ENCODE measurements at places on chromosomes 7 and 10.

DNA sequence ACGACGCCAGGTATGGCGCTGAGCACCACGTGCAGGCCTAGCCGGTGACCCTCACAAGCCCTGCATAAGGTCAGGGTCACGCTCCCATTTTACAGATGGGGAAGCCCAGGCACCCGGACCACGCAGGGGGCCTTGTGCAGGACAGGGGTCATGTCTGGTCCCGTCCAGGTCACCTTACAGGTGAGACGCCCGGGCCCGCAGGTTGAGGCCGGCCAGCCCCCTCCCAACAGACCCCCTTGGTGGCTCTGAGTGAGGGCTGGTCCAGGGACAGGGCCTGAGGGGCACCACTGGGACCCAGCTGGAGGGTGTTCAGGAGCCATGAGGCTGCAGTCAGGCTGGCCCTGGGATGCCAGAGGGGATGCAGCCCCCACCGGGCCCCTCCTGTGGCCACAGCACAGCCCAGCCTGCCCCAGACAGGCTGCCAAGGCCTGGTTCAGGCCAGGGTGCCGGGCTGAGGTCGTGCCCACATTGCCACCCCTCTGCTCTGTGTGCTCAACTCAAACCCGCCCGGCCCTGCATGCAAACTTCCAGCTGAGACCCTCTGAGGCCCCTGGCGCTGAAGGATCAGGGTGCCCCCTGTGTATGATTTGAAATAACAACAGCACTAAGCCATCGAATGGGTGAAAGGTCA lies 69.0 kb downstream of the PWWP2B start:
- no peak for DNase-seq

GRCh38 chr7:131011432-131011742 lies 277.4 kb upstream of the KLF14 start:
- DNase-seq: no peak

- no peak for DNase-seq
These were observed 2.9 kb downstream of the NPM3 start for GRCh38 chr10:101780187-101780817.

- no peak for DNase-seq
These were observed 296.5 kb upstream of the STEAP1 start for GRCh38 chr7:89857767-89858166.

GRCh38 chr10:131786756-131787605 lies 113.8 kb upstream of the PPP2R2D start:
- DNase-seq: no peak

DNA sequence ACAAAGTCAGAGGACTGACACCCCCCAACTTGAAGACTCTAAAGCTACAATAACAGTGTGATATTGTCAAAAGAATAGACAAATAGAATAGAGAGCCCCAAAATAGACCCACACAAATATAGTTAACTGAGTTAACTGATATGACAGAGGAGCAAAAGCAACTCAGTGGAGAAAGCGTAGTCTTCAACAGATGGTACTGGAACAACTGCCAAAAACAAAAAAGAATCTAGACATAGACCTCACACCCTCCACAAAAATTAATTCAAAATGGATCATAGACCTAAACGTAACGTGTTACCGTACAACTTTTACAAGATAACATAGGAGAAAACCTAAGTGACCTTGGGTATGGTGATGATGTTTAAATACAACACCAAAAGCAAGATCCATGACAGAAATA lies 28.6 kb upstream of the PWWP2B start:
- DNase-seq: no peak

DNA sequence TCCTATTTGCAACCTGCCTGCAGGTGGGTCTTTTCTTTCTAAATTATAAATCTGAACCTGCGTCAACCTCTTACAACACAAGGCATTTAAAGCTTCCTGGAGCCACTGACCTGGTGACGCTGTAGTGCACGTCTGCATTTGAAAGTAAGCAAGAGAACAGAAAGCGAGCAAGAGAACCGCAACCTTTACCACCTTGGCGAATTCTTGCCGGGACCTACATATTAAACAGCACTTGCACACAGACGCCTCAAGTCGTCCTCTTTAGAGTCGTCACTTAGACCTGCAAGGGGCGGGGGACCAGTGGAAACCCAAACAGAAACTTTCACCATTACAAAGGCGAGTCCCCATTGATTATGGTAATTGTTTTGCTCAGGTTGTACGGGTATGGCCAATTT lies 9.5 kb downstream of the GLI3 start:
- DNase-seq: no peak

- DNase-seq: no peak
These were observed 36.8 kb upstream of the ARMS2 start for GRCh38 chr10:122417667-122418066.

DNA sequence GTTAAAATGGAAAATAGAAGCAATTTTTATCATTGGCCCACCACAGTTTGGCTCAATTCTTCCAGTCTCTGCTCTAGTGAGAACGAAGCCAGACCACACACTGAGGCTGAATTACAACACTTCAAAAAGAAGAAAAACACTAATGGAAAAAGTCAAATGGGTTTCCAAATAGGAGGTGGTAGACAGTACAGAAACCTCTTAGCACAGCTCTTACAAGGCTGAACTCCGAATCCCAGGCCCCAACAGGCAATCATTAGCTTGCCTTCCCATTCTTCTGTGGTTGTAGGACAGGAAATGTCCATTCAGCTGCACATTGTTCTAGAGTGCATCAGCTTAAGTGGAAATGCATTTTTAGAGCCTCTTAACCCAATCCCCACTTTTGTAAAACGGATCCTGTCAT lies 115.1 kb upstream of the MEOX2 start:
- no peak for DNase-seq

DNA sequence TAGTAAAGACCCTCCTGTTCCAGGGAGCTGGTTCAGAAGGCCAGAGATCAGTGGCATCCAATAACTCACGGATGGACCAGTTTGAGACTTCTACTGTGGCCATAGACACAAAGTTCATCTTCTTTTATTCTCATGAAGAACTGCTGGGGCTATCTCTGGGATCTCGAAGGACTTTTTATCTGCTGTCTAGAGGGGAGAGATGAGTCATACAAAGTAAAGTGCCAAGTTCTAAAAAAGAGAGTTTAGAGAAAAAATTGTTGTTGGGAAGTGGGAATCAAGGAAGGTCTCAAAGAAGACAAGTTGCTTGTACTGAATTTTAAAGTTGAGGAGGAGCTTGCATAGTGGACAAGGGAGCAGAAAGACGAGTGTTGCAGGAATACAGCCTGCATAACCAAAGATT lies 8.0 kb upstream of the FAM221A start:
- no peak for DNase-seq

GRCh38 chr10:5551531-5552375 lies 27.0 kb downstream of the CALML3 start:
- no peak for DNase-seq

DNA sequence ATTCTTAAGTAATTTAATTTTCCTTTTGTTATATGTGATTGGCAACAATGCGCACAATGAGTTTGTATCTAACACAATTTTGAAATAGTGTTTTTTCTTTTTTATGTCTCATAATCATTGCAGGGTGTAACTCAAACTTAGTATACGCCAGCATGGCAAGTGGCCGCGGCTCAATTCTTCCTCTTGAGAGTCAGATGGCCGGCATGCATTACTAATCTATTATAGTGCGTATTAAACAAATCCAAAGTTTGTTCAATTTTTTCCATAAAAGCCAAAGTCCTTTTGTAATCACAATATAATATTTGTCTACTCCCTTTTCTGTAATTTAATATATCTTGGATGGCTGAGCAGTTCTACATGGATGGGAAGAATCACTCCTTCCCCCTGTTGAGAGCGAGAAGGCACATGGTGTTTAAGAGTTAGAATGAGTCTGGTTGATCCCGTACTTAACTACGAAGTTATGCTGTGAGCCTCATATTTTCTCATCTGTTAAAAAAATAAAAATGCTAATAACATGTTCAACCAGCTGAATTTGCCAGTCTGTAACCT lies 12.7 kb downstream of the EPDR1 start:
- no peak for DNase-seq

DNA sequence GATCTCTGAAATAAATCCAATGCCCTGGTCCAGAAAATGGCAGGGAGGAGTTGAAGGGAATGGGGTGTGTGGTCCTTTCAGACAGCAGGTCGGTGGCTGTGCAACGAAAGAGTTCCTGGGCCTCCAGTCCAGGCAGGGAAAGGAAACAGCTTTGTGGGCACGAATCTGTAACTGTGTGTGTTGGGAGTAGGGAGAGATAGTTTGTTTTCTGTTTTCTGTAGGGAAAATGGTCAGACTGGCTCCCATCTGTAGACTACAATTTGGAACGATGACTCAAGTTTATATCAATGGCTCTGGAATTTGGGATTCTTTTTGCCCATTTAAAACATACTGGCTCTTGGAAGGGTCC lies 2.6 kb upstream of the HOXA9 start:
- no peak for DNase-seq

DNA sequence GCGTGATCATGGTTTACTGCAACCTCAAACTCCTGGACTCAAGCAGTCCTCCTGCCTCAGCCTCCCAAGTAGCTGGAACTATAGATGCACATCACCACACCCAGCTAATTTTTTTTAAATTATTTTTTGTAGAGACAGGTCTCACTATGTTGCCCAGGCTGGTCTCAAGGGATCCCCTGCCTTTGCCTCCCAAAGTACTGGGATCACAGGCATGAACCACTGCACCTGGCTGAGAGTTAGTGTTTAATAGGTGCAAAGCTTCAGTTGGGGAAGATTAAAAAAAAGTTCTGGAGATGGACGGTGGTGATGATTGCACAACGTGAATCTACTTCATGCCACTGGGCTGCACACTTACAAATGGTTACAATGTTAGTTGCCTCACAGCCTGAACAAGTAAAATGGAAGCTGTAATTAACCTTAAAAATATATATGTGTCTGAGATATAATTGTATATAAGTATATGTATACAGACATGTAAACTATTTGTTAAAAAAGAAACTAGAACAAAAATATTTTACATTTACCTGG lies 106.4 kb upstream of the ZNF438 start:
- DNase-seq: no peak

DNA sequence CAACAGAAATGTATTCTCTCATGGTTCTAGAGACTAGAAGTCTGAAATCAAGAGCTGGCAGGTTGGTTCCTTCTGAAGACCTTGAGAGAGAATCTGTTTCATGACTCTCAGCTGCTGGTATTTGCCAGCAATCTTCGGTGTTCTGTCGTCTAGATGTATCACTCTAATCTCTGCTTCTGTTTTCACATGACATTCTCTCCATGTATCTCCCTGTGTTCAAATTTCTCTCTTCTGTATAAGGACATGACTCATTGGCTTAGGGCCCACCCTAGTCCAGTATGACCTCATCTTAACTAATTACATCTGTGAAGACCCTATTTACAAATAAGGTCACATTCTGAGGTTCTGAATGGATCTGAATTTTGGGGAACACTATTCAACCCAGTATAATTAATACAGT lies 82.3 kb downstream of the ANKRD7 start:
- DNase-seq: no peak

- DNase-seq: no peak
These were observed 27.1 kb downstream of the PRLHR start for GRCh38 chr10:118568327-118568848.

DNA sequence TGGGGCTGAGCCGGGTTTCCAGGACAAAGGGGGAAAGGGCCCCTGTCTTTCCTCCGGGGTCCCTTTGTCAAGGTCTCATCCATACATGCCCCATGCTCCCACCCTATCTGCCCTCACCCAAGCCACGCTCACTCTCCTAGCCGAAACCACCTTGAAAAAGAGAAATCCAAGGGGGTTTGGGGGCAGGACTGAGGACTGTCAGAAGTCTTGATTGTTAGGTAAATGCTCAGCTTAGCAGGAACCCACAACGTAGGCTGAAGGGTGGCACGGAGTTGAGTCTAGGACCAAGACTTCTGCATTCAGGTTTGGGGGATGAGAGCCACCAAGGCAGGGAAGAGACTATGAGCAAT lies 719 bp upstream of the PGAM2 start:
- no peak for DNase-seq

- no peak for DNase-seq
These were observed 12.1 kb upstream of the PPIA start for GRCh38 chr7:44784364-44784763.

DNA sequence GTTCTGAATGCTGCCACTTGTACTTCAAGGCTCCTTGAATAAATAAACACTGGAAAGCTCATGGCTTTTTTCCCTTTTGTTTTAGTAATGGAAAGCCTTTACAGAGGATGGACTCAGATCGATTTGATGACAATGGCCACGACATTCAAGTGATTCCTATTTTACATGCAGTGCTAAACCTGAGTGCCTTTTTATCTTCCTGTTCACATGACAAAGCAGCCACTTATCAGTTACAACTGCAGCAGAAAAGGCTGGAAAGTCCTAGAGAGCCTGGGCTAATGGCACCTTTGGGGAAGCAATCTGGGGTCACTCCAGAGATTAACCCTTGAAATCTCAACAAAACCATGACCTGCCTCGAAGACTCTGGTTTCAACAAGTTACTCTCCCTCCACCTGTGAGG lies 249.0 kb upstream of the AUTS2 start:
- no peak for DNase-seq

DNA sequence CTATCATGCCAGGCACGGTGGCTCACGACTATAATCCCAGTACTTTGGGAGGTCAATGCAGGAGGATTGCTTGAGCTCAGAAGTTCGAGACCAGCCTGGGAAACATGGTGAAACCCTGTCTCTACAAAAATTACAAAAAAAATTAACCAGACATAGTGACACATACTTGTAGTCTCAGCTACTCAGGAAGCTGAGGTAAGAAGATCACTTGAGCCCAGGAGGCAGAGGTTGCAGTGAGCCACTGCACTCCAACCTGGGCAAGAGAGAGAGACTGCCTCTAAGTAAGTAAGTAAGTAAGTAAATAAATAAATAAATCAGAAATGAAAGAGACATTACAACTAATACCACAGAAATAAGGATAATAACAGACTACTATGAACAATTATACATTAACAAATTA lies 36.2 kb downstream of the PDLIM1 start:
- DNase-seq: no peak

DNA sequence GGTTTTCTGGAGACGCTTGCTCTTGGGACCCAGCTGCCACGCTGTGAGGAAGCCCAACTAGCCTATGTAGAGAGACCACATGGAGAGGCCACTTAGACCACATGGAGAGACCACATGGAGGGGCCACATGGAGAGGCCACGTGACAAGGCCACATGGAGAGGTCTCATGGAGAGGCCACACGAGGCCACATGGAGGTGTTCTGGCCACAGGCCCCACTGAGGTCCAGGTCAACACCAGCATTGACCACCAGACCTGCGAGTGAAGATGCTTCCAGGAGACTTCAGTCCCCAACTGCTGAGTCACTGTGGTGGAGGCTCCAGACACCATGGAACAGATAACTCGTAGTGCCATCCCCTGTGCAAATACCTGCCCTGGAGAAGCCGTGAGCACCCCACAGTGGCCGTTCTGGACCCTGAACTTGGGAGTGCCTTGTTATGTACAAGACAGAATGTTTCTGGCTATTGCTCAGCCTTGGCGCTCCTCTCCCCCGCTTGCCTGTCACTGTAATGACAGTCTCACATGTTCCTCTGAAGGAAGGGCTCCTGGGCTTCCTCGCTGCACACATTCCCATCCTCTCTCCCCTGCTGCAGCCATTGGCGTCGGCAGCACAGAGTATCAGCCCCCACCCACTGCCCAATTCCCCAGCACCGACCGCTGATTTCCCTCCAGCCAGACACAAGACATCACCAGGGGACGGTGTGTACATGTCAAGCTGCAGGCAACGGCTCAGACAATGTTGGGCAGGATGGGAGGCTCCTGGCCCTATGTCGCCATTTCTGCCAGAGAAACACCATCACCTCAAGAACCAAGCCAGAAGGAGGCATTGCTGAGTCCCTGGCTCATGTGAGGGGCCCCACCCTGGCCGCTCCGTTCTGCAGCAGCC lies 49.0 kb upstream of the TNRC18 start:
- no peak for DNase-seq

- no peak for DNase-seq
These were observed 33.1 kb upstream of the TBX20 start for GRCh38 chr7:35286986-35287385.
